ENCODE measurements at places on chromosomes 13 and 19.

DNA sequence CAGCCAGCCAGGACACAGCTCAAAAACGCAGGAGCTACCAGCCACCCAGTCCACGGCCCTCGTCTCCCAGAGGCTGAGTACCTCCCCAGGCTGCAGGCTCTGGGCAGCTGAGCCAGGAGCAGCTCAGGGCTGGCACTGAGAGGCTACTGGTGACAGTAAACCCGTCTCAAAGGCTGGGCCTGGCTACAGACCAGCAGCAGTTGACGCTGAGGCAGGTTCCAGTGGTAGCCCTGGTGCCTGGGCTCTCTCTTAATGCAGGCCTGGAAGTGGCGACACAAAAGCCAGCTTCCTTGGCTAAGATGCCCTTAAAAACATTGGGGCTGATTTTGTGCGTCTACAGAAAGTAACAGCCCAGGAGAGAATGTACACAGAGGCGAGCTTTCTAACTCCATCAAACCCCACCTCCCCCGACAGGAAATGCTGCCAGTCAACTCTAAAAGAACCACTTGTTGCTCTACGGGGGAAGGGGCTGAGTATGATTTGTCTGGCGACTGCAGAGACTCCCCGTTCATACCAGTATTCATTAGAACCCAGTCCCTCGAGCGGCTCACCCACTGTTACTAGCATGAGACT is 126.3 kb downstream of the STK24 start:
- no peak for DNase-seq

- DNase-seq, result no peak
Measured at GRCh38 chr19:1085676-1086442, 9.3 kb downstream of the POLR2E start.

- no peak for DNase-seq
Measured at GRCh38 chr19:41420101-41420880, 6.9 kb downstream of the B3GNT8 start.

DNA sequence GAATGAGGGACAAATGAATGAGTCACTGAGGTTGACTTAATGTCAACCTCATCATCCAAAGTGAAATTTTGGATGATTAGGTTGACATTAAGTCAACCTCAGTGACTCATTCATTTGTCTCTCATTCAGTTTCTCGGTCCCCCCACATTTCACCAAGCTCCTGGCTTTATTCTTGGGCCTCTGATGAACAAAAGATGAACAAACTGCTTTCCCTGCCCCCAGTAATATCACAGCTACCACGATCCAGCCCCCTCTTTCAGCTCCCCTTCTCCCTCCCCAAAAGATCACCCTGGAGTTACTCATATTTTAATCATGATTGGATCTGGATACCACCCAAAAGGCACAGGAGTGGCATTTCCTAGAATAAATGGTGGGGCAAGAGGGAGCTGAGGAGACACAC is 10.8 kb downstream of the CEACAM18 start:
- peak; percentile 55 for DNase-seq

- DNase-seq, result no peak
Measured at GRCh38 chr13:50584856-50585580, 258.5 kb downstream of the DLEU7 start.

DNA sequence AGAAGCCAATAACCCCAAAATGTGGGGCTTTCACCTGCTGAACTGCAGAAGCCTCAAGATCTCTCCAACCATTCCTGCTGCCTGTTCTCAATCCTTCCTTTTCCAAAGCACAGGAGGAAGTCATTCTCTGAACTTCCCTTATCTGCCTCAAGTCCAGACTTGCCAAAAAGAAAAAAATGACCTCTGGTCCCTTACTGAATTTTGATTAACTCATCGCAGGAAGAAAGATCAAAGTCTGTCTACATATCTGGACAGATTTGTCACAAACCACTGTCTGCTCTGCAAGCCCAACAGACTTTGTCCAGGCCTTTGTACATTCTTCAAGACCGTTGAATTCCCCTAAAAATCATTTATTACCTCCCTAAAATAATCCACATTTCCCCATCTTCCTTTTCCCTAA is 126.5 kb upstream of the NBEA start:
- no peak for DNase-seq

DNA sequence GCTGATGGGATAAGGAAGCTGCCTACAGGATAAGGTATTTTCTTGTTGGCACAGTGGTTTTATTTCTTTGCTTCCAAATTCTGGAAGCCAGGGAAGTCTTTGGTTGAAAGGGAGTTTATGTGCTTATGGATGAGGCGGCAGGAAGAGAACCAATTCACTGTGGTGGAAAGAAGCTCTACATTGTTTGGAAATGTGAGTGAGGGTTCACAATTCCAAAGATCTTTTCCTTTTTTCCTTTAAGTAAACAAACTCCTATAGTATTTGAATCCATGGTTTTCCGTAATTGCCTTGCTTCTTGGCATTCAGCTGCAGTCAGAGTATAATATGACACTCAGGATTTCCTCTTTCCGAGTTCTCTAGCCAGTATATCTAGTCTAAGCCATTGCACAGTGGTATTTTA is 86.2 kb downstream of the TEX29 start:
- no peak for DNase-seq

DNA sequence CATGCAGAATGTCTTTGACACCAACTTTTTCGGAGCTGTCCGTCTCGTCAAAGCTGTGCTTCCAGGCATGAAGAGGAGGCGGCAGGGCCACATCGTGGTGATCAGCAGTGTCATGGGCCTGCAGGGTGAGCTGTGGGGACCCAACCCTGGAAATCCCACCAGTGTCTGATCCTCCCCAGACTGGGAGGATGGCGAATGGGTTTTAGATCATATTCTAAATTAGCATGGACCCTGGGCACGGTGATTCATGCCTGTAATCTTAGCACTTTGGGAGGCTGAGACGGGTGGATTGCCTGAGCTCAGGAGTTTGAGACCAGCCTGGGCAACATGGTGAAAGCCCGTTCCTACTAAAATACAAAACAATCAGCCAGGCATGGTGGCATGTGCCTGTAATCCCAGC is 5.5 kb downstream of the RDH8 start:
- DNase-seq, result no peak

GRCh38 chr13:109858319-109858718 is 71.9 kb upstream of the IRS2 start:
- DNase-seq, result no peak

- no peak for DNase-seq
Measured at GRCh38 chr13:20401931-20402856, 123.5 kb downstream of the CRYL1 start.

DNA sequence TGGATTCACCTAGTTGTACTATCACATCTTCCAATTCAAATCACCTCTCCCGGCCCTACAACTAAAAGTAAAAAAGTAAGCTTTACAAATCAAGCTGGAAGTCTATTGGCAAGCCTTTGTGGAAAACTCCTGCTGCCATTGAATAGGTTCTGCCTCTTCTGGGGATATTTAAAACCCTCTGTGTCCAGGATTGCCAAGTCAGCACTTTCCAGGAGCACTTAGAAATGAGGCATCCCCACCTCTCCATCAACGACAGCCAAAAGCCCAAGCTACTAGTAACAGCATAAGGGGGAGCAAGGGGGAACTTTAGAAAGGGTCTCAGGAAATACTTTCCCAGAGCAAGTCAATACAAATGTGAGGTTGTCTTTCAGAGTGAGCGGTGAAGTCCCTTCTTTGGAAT is 85.0 kb upstream of the OBI1 start:
- DNase-seq, result no peak

DNA sequence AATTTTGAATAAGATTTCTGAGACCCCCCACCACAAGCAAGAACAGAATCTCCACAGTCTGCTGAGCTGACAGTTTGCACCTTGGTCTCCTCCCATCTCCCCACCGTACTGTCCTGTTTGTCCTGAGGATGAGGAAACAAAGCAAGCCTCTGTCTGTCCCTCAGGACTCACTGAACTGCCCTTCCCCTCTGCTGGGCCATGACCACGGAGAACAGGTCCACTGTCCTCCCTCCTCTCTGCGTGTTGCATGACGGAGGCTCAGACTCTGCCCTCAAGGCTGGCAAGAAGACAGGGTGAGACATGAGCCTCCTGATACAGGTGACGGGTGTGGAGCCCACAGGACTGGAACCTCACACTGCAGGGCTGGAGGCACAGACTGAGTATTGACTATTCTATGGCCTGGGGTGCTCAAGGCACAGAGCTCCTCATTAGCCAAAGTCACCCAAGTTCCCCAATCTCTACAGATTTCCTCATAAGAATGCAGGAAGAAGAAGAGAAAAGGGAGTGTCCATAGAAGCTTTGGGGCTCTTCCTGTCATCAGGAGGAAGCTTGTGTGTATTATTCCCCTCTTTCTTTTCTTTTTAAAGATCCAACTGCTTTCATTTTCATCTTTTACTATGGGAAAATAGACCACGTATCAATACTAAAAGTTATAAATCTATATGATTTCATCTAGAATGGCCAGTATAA is 22.4 kb upstream of the RGCC start:
- no peak for DNase-seq

DNA sequence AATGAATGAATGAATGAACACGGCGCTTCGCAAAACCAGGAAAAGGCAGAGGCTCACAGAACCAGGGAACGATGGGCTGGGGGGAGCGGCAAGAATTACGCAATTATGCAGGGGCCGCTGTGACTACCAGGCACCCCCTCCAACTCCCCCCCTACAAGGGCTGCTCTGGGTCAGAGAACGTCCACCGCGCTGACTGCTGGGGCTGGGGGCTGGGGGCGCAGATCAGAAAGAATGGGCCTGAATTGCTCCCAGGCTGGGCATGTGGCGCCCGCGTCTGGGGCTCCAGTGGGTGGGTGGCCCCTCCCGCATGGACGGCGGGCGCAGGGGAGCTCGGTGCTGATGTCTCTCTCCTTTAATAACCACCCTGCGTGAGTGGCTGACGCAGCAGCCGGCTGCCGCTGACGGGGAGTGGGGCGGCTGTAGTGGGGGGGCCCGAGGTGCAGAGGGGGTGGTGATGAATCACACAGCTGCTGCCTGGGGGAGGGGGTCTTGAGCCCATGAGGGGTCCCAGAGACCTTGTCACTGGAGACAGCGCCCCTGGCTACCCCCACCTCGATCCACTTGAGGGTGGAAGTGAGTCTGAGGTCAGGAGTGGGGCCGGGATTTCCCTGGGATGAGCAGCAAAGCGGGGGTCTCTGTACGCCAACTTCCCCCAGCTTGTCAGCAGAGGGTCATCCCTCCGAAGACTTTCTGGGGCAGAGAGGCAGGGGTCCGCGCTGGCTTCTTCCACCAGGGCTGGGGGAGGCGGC is 1.5 kb upstream of the CIRBP start:
- DNase-seq, result no peak

DNA sequence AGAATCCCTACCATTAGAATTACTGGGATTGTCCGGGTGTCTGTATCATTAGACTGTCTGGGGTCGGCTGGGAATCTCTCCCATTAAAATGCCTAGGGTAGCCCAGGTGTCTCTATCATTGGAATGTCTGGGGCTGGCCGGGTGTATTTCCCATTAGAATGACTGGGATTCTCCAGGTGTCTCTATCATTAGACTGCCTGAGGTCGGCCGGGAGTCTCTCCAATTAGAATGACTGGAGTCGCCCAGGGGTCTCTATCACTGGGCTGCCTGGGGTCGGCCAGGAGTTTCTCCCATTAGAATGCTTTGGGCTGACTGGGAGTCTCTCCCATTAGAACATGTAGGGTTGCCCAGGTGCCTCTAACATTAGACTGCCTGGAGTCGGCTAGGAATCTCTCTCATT is 1560.7 kb downstream of the UQCRFS1 start:
- no peak for DNase-seq

DNA sequence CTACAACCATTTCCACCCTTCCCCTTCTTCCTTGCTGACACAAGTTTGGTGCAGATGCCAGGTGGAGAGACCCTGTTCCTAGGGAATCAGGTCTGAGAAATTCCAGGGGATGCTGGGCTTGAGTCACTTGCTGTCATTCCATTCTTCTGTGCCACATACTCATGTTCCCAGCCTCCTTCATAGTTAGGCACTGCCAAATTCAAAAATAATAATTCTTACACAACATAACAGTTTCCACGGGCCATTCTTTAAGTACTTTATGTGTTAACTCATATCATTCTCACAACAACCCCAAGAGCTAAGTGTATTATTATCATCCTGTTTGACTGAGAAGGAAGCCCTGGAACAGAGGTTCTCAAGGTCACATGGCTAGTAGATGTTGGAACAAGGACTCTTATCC is 27.1 kb upstream of the POMP start:
- no peak for DNase-seq

DNA sequence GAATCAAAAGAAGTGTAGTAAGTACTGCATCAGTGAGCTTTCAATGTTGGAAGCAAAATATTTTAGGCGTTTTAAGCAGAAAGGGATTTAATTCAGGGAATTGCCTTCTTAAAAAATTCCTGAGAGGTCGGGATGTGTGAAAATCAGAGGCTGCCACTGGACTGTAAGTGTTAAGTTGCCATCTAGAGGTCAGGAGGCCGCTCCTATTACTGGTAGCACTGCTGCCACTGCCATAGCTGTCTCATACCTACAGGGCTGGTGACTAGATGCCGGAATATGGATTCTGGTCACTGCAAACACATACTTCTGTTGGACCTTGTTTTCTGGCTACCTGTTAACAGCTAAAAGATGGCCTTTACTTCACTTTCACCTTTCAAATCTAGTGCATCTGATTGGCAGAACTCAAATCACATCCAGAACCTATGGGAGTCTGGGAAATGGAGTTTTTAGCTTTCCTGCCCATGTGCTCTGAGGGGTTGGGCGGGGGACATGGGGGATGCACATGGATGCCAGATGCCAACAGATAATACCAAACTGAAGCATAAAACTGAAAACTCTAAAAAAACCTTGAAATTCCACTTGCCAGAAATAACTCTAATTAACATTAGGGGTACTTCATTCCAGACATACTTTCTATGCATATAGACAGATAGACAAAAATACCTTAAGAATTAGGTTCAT is 29.8 kb downstream of the DGKH start:
- DNase-seq, result no peak

DNA sequence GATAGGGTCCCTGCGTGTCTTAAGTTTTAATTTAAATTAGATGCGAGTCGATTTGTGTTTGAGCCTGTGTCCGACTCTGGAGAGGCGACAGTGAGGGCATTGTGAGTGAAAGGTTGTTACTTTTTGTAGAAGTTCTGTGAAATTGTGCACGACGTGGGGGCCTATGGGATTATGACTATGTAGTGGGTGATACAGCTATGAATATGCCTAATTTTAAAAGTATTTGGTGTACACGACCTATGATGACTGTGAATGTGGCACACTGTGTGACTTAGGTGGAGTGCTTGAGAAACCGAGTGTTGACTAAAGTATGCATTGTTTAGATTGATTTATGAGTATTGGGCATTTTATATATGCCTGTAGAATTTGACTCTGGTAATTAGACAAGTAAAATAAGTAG is 646 bp downstream of the ZNF567 start:
- no peak for DNase-seq

DNA sequence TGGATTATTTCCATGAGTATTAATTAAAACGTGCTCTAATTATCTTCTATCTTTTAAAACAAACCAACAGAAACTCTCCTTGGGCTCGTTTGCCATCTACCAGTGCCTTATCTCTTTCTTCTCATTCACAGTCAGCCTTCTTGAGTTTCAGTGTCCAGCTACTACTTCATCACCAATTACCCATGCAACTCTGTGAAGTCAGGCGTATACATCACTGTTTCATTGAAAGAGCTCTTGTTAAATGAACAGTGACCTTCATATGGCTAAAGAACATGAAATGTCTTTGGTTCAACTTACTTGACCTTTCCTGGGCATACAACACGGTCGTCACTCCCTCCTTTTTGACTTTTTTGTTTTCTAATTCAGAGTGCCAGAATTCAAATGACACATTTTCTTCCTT is 5.2 kb upstream of the IFT88 start:
- no peak for DNase-seq

- DNase-seq, result no peak
Measured at GRCh38 chr13:80374444-80374843, 33.5 kb upstream of the SPRY2 start.

- no peak for DNase-seq
Measured at GRCh38 chr19:54062643-54063042, 1.1 kb downstream of the VSTM1 start.

GRCh38 chr19:33402421-33403220 is 29.1 kb downstream of the CEBPG start:
- no peak for DNase-seq

All from stimulated activated CD4-positive, alpha-beta T cell treated with anti-CD3 and anti-CD28 coated beads, Interleukin-4, amount 100 ng/mL, for 24 hours (primary cell).